ENCODE measurements at places on chromosomes 6 and 20.
A peak's percentile ranks its signal among the peaks of the same experiment; 100 is the strongest.

DNA sequence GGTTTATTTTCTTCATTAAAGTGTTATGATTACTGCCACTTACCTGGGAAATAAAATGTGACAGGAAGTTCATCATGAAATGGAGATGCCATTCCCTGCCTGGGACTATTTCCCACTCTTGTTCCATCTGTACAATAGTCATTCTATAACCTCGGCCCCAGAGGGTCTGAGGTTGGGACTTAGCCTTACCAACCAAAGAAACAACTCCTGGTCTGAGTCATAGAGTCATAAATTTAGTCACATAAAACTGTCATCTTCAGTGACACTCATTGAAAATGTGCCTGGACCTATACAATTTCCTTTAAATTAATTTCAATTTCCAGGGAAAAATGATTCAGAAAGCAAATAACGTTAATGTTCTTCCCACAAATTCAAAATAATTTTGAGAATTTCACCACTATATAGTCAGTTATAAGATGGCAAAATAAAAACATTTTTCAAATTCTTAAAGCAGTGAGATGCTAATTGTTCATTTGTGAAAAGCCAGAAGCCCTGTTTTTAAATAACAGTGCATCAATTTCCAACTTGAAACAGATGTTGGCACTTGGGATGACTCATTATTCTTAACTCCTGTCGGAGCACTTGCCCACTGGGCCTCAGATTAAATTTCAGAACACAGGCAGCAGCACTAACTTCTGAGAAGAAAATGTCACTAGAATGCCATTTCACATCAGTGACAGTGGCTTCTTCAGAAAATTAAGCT, 201.2 kb upstream of the SMLR1 start:
- DNase-seq, result no peak

DNA sequence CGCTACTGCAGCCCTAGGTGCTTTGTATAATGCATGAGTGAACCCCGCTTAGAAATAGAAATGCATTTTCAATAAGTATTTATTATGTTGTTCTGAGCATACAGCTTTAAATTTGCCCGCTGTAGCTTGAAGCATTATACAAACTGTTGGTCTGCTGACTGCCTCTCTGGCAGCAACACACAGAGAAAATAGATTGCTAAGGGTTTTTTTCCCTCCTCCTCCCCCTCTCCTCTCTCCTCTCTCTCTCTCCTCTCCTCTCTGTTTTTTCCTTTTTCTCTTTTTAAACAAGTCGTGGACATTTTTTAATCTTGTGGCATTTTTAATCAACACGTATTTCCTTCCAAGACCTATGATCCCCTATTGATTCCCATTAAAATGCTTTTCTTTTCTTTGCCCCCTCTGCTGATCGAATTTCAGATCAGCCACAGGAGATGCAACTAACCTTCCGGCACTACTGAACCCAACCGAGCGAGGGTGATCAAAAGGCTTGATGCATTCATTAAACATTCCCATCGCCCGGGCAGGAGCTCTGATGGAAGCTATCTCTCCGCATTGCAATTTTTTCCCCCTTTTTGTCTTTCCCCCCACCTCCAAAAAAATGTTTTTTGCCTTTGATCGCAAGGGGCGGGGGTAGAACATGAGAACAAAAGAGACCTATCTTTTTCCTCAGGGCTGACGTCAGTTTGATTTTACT, 90.7 kb upstream of the ARID1B start:
- DNase-seq, result peak; percentile 36

- peak; percentile 11 for DNase-seq
Measured at GRCh38 chr6:150072201-150072600, 3.3 kb upstream of the ULBP3 start.

- DNase-seq, result no peak
Measured at GRCh38 chr6:117557951-117558350, 44.4 kb downstream of the GOPC start.

DNA sequence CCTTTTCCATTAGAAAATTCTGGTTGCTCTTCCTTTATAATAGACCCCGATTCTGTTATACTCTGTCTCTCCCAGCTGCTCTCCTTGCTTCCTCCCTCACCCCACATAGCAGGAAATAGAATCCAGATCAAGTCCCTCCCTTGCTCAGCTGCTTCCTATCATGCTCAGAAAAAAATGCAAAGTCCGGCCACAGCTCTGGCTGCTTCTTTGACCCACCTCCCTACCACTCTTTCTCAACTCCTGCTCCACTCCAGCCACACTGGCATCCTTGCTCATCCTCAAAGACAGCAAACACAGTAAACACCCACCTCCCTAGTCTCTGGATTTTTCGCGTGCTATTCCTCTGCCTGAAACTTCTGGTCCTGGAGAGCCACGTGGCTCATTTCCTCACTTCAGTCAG, 9.1 kb upstream of the SLC22A16 start:
- DNase-seq, result no peak

- DNase-seq, result no peak
Measured at GRCh38 chr6:100461278-100461916, 3.3 kb downstream of the SIM1 start.

- no peak for DNase-seq
Measured at GRCh38 chr6:111862314-111862713, 10.9 kb downstream of the FYN start.

GRCh38 chr6:28081486-28081751, 1.1 kb downstream of the ZNF165 start:
- DNase-seq, result no peak

- no peak for DNase-seq
Measured at GRCh38 chr6:148251891-148252290, 90.7 kb upstream of the SASH1 start.

DNA sequence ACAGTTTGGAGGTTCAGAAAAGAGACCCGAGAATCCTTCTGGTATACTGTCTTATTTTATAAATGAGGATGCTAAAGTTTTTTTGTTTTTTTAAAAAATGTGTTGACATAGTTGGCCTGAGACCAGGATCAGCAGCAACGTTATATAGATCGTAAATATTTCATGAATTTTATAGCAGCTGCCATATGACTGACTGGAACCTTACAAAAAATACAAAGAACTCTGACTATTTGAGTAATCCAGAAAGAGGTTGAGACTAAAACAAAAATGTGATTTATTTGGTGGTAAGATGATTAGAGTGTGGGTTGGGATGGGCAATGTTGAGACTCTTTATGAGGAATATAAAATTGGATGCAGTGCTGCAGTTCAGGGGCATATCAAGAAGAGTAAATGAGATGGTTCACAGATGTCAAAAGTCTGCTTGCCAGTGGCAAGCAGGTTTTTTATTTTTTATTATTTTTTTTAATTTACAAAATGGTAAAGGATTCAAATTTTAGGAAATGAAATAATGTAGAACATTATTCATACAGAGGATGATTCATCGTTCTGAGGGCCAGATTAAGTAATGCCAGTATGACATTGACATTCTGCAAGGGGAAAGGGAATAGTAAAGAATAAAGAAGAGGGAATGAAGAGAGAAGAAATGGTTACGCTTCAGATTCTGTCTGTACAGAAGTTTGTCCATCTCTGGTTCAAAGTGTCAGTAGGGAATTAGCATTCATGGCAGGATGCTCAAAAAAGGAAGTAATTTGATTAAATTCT, 58.5 kb downstream of the SCAF8 start:
- no peak for DNase-seq

- DNase-seq, result no peak
Measured at GRCh38 chr20:64084685-64085152, 521 bp upstream of the LKAAEAR1 start.

DNA sequence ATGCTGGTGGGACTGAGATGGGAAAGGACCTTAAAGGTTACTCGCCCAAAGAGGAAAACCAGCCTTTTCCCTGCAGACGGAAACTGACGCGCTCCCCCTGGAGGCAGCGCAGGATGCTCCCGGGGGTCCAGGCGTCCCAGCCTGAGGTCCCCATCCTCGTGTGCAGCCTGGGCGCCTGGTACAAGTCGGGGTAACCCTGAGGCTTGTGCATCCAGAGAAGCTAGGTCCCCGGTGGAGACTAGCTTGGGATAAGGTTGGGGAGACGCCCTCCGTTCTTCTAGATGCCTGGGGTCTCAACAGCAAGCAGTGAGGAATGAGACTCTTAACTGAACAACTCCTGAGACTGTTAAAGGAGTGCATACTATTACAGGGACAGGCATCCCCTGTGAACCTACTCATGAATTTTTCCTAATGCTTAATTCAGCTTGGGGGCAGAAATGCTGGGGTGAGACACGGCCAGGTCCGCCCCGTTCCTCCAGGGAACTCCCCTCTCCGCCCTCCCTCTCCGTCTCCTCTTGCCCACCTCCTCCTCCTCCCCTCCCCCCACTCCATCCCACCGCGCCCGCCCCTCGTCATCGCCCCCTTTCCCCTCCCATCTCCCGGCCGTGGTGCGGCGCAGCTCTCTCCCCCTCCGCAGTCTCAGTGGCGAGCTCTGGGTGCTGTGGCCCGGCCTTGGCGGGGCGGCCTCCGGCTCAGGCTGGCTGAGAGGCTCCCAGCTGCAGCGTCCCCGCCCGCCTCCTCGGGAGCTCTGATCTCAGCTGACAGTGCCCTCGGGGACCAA, at the start of gene PRSS35:
Gene PRSS35 (plus strand): TSS at position 634 of the 781 bp plus-strand sequence. CDS start 10,908 bp downstream, outside the sequence.
- peak; percentile 0 for DNase-seq

- DNase-seq, result no peak
Measured at GRCh38 chr20:61968036-61968810, 97.5 kb downstream of the TAF4 start.

DNA sequence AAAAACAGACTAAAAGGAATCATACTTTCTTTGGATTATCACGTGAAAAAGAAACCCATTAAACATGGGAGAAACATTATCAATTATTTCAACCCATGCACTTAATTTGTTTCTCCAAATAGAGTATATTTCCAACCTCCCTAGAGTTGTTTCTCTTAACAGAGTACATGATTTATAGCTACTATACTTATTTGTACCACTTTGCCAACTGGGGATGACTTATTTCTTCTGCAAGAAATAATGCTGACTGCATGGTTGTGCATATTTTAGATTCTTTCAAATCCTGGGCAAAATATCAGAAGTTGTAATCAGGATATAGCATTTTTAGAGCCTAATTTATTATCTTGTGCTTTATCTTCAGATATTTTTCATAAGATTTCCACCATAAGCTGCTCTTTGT, 629.1 kb upstream of the EYS start:
- DNase-seq, result no peak

DNA sequence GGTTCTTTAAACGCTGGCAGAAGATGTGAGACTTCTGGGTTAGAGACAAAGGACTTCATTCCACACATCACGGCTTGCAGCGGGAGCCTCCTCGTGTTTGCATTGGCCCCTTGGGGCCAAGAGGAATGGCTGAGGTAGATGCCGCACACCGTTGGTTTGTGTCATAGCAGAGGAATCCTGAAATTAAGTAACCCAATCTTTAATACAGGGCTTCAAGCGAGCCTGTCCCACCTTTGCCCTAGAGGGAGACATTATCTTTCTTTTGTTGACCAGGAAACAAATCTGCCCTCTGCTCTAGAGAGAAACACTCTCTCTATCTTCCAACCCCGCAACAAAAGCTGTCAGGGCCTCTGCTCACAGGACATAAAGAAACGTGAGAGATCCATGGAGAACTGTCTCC, 277.5 kb upstream of the ZFP64 start:
- DNase-seq, result no peak

GRCh38 chr6:80338201-80338836, 231.8 kb downstream of the BCKDHB start:
- peak; percentile 49 for DNase-seq

GRCh38 chr6:41345901-41346300, 10.5 kb downstream of the NCR2 start:
- DNase-seq, result no peak

DNA sequence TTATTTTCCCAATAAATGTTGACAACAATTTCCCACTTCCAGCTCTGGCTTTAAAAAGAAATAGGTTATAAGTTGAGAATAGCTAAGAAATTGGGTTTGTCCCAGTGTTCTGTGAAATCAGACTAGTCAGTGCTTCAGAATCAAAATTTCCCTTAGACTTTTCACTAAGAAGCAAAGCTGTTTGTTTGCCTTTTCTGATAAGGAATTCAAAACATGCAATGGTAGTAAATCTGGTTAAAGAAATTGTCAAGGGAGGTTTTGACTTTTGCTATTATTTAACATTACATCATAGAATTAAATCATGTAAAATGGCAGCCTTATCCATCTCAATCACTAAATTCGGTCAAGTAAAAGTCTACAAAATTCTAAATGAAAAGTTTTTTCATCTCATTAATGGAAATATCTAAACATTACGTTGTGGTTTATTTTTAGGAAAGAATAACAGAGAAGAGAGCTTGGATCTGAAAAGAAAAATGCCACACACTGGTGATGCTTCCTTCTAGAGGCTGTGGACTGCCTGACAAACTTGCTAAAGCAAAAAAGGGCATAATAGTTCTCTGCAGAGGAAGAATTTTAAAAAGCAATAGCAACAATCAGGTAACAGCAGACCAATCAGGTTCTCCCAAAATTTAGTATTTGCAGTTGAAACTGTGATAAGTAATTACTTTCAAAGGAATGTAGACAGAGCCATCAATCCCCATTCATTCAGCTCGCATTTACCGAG, 36.4 kb downstream of the PLAGL1 start:
- DNase-seq, result no peak
